Prostate gland (tissue), 2 donors: ENCODE measurements at places on chromosomes 12 and 14.

- DNase-seq, result peak; percentile 79
These were observed 25.0 kb downstream of the HIP1R start for GRCh38 chr12:122860040-122860853.

DNA sequence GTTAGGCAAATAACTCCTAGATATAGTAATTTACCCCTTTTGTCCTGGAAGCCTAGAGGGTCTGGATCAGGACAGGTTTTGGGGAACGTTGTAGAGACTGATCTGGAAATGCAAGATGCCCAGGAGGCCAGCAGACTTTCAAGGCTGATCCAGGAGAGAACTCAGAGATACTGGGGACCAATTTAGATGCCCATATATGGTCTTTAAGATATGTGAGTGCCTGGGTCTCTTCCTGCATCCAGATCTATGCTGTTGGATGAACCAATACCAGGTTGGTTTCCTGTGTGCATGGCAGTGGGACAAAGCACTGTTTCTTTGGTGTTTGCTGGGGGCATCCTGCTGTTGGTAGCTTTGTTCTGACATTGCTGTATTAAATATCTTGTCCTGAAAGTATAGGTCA is 5.4 kb downstream of the ERG28 start:
- DNase-seq, result no peak

- DNase-seq, result no peak
These were observed 23.2 kb downstream of the CCDC88C start for GRCh38 chr14:91394105-91395081.

- no peak for DNase-seq
These were observed 34.5 kb downstream of the RTN1 start for GRCh38 chr14:59836116-59836515.

- DNase-seq, result no peak
These were observed 394.1 kb downstream of the BCAT1 start for GRCh38 chr12:24554612-24555295.

GRCh38 chr12:61821381-61821780 is 438.8 kb upstream of the USP15 start:
- DNase-seq, result no peak

DNA sequence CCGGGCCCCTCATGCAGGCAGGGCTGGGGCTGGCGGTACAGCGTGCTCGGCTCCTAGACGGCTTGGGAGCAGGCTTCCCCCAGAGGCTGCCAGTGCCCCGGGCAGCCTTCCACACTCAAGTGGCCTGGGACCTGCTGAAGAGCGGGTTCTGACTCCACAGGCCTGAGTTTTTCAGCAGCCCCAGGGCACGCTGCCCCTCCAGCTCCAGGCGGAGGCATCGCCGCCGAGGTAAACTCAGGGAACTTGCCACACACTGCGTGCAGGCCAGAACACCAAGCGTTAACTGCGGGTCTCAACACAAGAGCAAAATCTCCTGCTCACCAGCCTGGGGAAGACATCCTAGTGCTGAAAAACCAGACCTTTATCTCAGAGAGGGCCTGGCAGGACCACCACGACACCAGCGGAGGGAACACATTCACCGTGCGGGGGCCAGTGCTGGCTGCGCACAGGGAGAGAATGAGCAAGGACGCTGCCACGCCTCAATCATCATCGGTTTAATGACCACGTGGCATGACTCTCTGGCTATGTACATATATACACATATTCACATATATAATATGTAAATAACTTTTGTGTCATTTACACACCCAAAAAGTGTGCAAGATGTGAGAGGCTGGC is 21.3 kb downstream of the PSMC1 start:
- DNase-seq, result no peak

DNA sequence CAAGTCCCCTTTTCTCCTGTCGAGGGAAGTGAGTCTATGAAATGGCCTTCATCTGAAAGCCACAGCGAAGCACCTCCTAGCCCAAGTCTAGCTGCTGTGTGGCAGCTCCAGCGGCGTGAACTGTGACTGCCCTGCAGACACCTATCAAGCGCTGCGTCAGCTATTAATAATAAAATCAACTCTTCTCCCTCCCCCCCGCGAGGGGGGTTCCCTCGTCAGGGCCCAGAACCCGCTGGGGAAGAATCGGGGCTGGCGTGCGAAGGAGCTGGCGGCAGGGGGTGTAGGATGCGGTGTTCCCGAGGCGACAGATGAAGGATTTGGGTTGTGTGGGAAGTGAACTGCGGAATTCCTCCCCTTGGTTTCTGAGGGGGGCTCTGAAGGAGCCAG is 662 bp upstream of the ATP2A2 start:
- peak; percentile 37 for DNase-seq

DNA sequence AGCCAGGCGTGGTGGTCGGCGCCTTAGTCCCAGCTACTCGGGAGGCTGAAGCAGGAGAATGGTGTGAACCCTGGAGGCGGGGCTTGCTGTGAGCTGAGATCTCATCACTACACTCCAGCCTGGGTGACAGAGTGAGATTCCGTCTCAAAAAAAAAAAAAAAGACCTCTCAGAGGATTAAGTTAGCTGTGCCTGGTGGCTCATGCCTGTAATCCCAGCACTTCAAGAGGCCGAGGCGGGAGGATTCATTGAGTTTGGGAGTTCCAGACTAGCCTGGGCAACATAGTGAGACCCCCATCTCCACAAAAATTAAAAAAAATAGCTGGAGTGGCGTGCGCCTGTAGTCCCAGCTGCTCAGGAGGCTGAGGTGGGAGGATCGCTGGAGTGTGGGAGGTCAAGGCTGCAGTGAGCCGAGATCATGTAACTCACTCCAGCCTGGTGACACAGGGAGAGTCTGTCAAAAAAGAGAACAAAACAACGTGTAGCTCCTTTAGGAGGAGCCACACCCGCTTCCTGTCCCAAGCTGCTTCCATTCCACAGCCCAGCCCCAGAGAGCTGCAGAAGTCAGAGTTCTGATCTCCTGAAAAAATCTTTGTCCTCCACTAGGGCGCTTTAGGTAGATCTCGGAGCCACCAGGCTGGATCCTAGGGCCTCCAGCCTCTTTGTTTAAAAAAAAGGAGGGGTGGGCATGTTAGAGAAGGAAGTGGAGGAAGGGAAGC is 11.5 kb upstream of the ULK1 start:
- DNase-seq, result no peak

DNA sequence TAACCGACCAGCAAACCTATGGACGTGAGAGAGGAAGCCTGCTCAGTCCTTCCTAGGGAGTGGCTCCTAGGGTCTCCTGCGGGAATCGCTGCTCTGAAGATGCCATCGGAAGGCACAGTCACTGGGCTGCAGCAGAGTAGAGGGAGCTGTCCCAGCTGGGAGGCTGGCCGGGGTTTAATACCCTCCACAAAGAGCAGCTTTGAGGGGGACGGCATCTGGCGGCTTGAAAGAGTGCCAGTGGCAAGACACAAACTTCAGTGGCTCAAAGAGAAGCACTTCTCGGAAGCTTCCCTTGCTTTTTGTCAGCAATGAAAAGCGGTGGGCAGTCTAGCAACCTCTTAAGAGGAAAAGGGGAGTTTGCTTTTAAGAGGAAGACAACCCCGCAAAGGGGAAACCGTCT is 114.6 kb downstream of the TMEM132C start:
- no peak for DNase-seq

- no peak for DNase-seq
These were observed 292.7 kb downstream of the EMP1 start for GRCh38 chr12:13489246-13489645.

GRCh38 chr12:127393465-127393864 is 873.5 kb upstream of the TMEM132C start:
- no peak for DNase-seq

DNA sequence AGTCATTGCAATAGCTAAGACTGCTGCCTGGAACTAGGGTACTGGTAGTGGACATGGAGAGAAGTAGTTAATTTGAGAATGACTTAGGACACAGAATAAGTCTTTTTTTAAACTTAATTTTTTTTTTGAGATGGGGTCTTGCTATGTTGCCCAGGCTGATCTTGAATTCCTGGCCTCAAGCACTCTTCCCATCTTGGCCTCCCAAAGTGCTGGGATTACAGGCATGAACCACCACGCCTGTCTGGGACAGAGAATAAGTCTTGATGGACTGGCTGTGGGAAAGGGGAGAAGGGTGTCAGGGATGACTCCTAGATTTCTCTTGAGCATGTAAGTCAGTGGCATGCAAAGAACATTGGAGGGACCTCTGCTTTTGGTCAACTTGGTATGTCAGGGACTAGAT is 42.9 kb downstream of the LIN52 start:
- no peak for DNase-seq

GRCh38 chr14:44029933-44030332 is 477.1 kb downstream of the FSCB start:
- DNase-seq, result no peak

GRCh38 chr12:5301539-5301938 is 130.4 kb upstream of the NTF3 start:
- no peak for DNase-seq

DNA sequence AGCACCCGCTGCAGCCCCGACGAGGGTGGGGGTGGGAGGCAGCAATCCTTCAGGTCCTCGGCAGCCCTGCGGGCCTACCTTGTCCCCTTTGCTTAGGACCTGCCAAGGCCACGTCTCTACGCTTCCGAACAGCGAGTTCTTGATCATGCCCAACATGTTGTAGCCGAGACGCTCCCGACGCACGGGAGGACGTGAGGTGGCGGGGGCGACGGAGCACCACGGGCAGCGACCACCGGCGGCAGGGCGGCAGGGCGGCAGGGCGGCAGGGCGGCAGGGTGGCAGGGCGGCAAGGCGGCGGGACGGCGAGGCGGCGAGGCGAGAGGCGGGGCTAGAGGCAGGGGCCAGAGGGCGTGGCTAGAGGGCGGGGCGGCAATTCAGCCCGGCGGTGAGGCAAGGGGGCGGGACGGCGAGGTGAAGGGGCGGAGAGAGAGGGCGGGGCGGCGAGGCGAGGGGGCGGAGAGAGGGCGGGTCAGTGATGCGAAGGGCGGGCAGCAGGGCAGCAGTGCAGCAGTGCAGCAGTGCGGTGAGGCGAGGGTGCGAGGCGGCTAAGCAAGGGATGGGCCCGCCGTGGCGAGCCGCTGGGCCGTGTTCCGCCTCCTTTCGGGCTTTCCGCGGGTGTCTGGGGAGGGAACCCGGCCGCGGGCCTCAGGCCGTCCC is at the start of gene HEBP1:
Gene HEBP1 (minus strand): TSS at position 307 of the 657 bp plus-strand sequence. CDS start 151 bp downstream, at position 156.
- peak; percentile 96 for DNase-seq

DNA sequence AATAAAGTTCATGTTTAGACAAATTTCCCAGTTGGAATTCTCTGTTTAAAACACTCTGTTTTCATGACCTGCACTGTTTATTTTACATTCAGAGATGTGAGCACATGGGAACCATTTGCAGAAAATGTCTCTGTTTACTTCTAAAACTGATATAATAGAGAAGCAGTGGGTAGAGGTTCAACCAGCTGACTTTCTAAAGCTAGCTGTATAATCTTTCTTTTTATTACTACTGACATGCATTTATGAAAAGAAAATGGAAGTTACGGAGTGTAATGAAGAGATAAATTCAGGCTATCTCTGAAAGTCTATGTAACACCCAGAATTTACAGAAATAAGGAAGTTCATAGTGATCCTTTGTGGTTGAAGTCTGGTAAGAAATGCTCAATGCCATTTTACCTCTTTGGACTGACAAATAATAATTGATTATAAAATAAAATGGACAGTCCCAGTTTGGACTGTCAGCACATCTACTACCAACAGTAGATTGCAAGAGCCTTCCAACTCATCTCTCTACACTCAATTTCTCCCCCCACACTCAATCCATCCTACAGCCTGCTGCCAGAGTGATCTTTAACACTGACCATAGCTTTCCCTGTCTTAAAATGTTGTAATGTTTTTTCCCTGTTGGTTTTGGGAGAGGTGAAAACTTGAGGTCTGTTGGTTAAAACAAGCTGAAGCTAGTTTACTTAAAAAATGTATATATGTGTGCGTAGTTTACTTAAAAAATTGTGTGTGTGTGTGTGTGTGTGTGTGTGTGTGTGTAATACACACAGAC is 137.4 kb downstream of the AEBP2 start:
- DNase-seq, result no peak

GRCh38 chr14:74476607-74477006 is 16.5 kb downstream of the NPC2 start:
- no peak for DNase-seq

GRCh38 chr12:56723889-56724700 is 1.0 kb downstream of the NACA start:
- DNase-seq, result peak; percentile 76
